ENCODE measurements at places on chromosomes 7 and 10. TPM values are rescaled to one million over a fixed set of nuclear protein-coding genes. Genes with fewer than 3 reads are reported as not detected.
A peak's percentile ranks its signal among the peaks of the same experiment; 100 is the strongest.

- DNase-seq = peak; percentile 29
Observed at GRCh38 chr7:131329176-131329570, 1.5 kb downstream of the MKLN1 start.

- no peak for DNase-seq
Observed at GRCh38 chr7:26493737-26494428, 202.2 kb downstream of the SNX10 start.

GRCh38 chr10:113470372-113471240 is 82.2 kb upstream of the HABP2 start:
- DNase-seq = no peak

GRCh38 chr7:25929448-25929847 is 222.6 kb upstream of the NFE2L3 start:
- DNase-seq = no peak

Gene GIMAP1
- total RNA-seq = 0.45 TPM

Gene TMEM176B
- total RNA-seq = 87.6 TPM

Gene TUBAL3
- not detected for total RNA-seq

DNA sequence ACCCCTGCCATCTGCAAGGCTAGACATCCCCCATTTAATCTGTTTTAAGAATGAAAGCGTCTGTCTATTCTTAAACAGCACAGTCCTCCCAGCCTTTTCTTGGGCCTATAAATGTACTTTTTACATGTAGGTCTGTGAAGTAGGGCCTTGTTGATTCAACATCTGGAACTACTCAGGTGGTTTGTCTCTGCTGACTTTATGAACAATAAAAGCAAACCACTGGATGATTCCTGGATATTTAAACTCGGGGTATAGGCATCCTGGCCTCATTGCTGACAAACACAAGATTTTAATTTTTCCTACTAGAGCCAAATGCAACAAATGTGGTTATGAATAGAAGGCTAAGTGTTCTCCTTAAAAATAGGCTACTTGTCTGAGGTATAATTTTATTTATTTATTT is 198.3 kb downstream of the WDR11 start:
- DNase-seq = no peak

- DNase-seq = peak; percentile 79
Observed at GRCh38 chr10:102796407-102797176, 40.6 kb downstream of the CYP17A1 start.

DNA sequence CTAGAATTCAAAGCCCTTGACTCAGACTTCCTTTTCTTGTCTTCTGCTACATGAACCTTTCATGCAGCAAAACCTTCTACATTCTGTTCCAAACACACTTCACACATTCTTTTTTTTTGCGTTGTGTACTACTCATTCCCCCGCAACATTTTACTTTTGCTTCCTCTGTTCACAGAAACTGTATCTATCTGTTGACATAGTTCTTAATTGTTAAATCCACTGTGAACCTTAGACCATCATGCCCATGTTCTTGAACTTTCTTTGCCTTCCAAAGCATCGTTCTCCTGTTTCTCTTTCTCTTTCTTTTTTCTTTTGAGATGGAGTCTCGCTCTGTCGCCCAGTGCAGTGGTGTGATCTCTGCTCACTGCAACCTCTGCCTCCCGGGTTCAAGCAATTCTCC is 14.2 kb downstream of the CCSER2 start:
- no peak for DNase-seq

Gene LRRC17
- not detected for total RNA-seq

GRCh38 chr7:25750744-25751508 is 401.1 kb upstream of the NFE2L3 start:
- no peak for DNase-seq

Gene GPC2
- total RNA-seq = 1.2 TPM

- DNase-seq = no peak
Observed at GRCh38 chr7:45099891-45100760, 11.4 kb upstream of the NACAD start.

- DNase-seq = no peak
Observed at GRCh38 chr7:50637725-50638643, 72.8 kb upstream of the DDC start.

Gene GPER1
- total RNA-seq = 16.5 TPM

Data from stomach (tissue), 19 donors.